Natural killer cell treated with Interleukin-12 subunit alpha and Interleukin-12 subunit beta and Interleukin-15 and Interleukin-18, amount 100 ng/mL, for 72 hours (primary cell): ENCODE measurements at places on chromosomes 6 and 20. TPM values are rescaled to one million over a fixed set of nuclear protein-coding genes. Genes with fewer than 3 reads are reported as not detected.

DNA sequence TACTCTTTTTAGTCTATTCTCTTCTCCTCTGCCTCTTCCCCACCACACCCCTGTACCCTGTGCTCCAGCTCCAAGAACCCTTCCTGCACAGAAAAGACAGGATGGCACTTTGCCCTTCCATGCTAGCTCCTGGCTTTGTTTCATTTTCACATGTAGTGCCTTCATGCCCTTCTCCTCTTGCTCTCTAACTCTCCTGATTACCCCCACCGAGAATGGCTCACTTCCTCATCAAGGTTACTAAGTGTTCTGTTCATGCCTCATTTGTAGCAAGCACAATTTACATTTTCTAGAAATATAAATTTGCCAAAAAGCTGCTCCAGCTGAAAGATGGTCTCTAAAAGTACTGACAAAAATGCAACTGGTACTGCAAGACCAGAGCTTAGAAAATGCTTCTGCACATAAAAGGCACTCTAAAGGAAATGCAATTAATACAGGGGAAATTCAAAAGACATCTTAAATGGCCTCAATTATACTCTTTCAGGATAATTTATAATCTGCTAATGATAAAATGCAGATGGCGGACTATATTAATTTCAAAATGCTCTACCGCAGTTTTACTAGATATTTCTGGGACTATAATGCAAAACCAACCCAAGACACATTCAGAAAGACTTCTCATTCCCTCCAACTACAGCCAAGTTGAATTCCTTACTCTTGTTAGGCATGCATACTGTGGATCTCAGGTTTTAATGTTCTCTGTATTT lies 570.2 kb downstream of the PRKN start:
- no peak for DNase-seq

GRCh38 chr6:26205625-26206574 lies 118.7 kb downstream of the HFE start:
- no peak for DNase-seq

DNA sequence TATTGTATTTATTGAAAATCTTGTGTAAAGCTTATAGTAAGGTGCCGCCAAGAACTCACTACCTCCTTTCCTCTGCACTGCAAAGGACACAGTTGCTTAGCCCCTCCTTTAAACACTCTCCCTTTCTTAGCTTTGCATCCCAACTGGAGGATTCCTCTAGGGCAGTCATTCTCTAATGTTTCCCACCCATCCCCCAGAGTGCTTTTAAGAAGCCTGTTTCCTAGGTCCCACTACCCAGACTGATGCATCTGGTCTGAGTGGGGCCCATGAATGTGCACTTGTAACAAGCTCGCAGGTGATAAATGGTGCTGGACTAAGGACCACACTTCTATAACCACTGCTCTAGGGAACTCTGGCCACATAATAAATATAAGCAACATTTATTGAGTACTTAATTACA lies 55.2 kb downstream of the B4GALT5 start:
- no peak for DNase-seq

DNA sequence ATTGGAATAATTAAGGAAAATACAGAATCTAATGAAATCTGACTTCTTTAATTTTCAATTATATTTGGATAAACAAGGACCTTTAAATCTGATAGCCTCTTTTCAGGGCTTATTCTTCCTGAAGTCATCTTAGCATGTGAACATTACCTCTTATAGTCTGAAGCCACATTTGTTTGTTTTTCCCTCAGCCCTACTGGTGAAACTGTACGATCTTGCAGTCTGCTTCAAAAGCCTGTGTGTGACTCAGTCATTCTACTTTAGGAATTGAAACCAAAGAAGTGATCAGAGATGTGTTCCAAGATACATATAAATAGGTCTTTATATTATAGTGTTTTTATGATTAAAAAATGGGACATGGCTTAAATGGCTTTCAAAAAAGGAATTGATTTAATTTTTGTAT lies 67.5 kb downstream of the MACROD2 start:
- no peak for DNase-seq

GSTA4 gene
- 0.89 TPM for total RNA-seq

C6orf141 gene
- not detected for total RNA-seq

BANF2 gene
- not detected for total RNA-seq
